ENCODE measurements at places on chromosomes 1 and 21. TPM values are rescaled to one million over a fixed set of nuclear protein-coding genes. Genes with fewer than 3 reads are reported as not detected.
A peak's percentile ranks its signal among the peaks of the same experiment; 100 is the strongest.

The B3GALT5 gene
- not detected for total RNA-seq

The CCDC181 gene
- 0.32 TPM for total RNA-seq

The OPTC gene
- total RNA-seq = not detected

The EPHA10 gene
- total RNA-seq = 1.4 TPM

DNA sequence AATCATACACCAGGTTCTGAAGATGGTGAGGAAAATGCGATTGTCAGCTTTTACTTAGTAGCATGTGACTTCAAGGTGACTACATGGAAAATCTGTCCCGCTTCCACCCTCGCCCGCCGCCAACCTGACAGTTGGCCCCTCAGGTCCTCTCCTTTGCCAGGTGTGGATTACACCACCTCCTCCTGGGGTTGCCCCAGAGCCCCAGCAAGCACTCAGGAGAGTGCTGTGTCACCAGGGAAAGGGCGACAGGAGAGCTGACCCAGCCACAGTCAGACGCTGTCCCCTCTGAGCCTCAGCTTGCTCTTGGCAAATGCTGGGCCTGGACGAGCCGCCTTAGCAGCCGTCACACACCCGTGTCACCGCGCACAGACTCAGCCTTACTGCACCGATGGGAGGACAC, 17.9 kb downstream of the PTTG1IP start:
- peaks cover 4% of the 10 kb centered on the region for H3K4me1 ChIP-seq
- peaks cover 87% of the 10 kb centered on the region for H3K36me3 ChIP-seq
- H3K4me3 ChIP-seq = no peak overlapping the region
- no peaks in the 10 kb centered on the region for H3K27me3 ChIP-seq
- peak; percentile 48 for DNase-seq

DNA sequence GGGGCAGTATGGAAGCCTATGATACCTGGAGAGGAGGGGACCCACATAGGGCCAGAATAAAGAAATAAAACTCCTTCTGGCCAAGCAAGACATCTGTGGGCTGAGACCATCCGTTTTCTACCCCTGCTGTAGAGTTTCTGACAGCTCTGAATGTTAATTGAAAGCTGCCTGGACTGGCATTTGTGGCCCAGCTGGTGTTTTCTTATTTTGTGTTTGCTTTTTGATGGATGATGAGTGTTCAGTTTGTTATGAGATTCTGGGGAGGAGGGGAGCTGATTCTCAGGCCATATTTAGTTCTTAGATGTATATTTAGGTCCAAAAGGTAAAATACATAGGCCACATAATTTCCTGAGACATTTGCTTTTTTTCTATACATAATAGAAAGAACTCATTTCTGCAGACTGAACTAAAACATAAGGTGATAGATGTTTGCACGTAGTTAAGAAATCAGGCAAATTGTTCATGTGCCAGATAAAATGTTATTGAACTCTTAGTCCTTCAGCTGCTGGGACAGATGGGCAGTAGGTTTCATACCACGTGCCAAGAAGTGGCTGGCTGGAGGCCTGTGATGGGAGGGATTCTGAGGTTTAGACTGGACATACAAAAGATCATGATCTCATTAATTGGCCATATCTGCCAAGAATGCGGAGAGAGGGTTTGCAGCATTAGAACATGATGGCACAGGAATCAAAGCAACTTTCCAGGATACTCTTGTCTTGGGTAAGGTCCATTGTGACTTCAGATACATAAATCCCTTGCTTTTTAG, 54.1 kb downstream of the DSCAM start:
- H3K36me3 ChIP-seq = no peaks in the 10 kb centered on the region
- H3K4me3 ChIP-seq = no peak overlapping the region
- H3K4me1 ChIP-seq = no peaks in the 10 kb centered on the region

- H3K4me1 ChIP-seq = no peaks in the 10 kb centered on the region
- H3K27ac ChIP-seq = no peak overlapping the region
- H3K27me3 ChIP-seq = no peaks in the 10 kb centered on the region
Measured at GRCh38 chr1:64363616-64364015, 106.3 kb upstream of the CACHD1 start.

DNA sequence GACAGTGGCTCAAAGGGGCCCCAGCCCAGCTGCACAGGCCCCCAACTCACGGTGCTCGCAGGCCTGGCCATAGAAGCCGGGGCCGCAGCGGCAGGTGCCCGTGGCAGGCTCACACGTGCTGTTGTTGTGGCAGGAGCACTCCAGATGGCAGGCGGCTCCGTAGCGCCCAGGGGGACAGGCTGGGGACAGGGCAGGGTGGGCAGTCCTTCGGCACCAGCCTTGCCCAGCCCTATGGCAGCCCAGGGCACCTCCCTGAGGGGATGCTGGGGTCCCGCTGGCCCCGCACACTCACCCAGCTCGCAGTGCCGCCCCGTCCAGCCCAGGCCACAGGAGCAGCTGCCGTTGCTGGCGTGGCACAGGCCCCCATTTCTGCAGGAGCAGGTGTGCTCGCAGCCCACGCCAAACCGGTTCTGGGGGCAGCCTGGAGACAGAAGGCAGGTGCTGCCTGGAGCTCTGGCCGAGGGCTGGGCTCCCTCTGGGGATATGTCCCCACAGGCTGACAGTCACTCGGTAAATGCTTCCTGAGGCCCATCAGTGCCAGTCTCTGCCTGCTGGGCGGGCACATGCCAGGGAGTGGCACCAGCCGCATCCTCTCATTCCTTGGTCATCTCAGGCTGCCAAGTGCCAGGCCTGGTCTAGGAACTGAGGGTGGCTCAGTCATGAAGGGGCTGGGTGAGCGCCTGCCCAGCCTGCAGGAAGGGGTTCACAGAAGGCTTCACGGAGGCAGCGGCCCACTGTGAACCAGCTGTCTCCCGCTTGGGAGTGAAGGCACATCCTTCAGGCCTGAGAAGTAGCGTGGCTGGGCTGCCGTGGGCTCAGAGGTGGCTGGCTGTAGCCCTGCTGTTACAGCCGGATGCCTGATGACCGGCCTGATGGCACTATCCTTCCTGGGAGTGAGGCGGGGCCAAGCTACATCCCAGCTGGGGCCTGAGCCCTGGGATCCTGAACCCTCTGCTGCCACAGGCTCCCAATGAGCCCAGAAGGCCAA, 40.1 kb downstream of the ARHGEF16 start:
- H3K27ac ChIP-seq = no peak overlapping the region
- H3K36me3 ChIP-seq = peaks cover 13% of the 10 kb centered on the region
- no peak for DNase-seq
- H3K4me3 ChIP-seq = no peak overlapping the region
- no peaks in the 10 kb centered on the region for H3K4me1 ChIP-seq
